Muscle of back (tissue), 13 donors: ENCODE measurements at places on chromosomes 16 and 17.
A peak's percentile ranks its signal among the peaks of the same experiment; 100 is the strongest.

GRCh38 chr17:40678902-40679522 is 14.0 kb upstream of the KRT222 start:
- DNase-seq: no peak

GRCh38 chr17:80649200-80649644 is 104.6 kb downstream of the RPTOR start:
- DNase-seq: no peak

- DNase-seq: no peak
These were observed 22.4 kb downstream of the GAA start for GRCh38 chr17:80123791-80124190.

DNA sequence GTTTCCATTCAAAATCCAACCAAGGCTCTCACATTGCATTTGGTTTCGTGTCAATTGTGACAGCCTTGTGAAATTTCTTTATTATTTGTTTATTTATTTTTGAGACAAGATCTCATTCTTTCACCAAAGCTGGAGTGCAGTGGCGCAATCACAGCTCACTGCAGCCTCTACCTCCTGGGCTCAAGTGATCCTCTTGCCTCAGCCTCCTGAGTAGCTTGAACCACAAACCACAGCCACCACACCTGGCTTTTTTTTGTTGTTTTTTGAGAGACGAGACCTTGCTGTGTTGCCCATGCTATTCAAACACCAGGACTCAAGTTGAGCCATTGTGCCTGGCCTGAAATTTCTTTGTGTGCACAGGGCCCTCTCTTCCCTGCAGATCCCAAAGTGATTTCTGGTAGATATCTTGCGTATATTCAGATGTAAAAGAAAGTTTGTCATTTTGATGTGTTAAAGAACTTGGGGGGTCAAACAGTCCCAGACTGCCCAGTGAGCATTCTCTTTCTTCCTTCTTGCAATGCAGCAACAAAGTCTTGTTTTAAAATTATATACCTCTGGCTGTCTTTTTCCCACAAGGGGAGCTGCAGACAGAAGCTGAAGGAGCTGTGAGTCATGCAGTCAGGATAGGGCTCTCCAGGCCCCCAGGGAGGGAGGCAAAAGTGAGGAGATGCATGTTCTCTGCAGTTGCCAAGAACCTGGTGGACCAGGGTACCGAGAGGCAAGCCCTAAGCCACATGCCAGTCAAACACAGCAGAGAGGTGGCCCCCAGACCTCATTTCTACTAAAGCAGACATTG is 15.5 kb upstream of the USP22 start:
- DNase-seq: no peak

GRCh38 chr17:38510421-38511149 is 82.3 kb downstream of the ARHGAP23 start:
- DNase-seq: peak; percentile 43

GRCh38 chr17:32143527-32143870 is 1.2 kb downstream of the RHOT1 start:
- no peak for DNase-seq

DNA sequence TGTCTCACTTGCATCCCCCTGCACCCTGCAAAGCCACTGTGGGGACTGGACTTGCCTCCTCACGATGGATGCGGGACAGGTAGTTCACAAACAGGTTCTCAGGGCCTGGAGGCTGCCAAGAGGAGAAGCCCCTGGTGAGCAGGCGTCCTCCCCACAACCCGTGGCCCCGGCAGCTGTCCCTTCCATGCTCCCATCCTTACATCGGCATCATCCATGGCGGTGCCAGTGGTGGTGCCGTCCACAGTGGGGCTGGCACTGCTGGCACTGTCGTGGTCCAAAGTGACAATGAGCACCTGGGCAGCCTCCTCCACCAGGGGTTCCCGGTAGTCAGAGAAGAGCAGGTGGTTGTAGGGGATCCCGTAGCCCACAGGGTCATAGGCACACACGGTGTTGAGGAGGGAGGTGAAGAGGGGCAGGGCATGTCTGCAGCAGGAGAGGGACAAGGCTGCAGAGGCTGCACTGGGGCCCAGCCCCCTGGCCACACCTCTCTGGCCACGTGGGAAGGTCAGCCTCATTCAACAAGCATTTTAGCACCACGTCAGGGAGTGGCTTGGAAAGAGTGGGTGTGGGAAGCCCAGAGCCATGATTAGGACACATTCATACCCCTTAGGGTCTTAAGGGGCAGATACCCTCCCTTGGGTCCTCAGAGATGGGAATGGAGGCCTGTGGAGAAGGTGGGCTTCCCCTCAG is 12.6 kb downstream of the HID1 start:
- no peak for DNase-seq

GRCh38 chr16:11356573-11357331 is 11.5 kb downstream of the RMI2 start:
- DNase-seq: peak; percentile 34

GRCh38 chr16:13634959-13635358 is 285.0 kb upstream of the ERCC4 start:
- no peak for DNase-seq

- DNase-seq: no peak
These were observed 40.5 kb upstream of the SKAP1 start for GRCh38 chr17:48470388-48471034.

DNA sequence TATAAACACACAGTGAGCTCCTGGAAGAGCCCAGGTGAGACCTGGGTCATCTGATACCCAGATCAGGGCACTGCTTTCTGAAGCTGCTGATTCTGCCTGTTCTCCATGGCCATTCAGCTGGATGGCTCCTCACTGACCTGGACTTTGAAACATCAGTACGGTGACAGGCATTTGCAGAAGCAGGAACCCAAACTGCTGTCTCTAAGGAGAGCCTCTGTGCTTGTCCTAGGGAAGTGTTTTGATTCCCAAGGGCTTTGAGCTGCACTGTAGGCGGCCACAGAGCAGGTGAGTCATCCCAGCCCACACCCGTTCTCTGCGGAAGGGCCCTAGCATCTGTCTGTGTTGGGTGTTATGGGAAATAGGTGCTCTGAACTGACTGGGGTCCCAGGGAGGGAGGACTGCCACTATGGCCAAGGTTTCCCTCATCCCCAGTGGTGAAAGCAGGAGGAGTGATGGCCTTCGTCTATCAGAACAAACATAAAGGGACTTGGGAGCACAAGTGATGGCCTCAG is 60.7 kb upstream of the ADCY9 start:
- DNase-seq: no peak

DNA sequence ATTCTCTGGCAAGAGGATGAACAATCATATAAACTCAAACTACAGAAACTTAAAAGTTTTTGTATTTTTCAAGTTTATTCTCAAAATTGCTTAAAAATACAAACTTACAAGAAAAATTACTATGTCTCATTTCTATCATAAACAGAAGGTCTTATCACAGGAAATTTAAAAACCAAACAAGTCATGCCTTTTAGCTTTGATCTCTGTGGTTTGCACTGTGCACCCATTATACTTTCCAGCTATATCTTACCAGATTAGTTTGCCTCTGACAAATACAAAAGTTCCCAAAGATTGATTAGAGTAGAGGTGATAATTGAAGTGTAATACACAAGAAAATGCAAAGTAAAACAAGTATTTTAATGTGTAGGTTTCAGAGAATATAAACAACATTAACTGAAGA is 117.4 kb downstream of the MYO1D start:
- DNase-seq: no peak

- DNase-seq: no peak
These were observed 9.2 kb downstream of the UBALD2 start for GRCh38 chr17:76274112-76274956.

DNA sequence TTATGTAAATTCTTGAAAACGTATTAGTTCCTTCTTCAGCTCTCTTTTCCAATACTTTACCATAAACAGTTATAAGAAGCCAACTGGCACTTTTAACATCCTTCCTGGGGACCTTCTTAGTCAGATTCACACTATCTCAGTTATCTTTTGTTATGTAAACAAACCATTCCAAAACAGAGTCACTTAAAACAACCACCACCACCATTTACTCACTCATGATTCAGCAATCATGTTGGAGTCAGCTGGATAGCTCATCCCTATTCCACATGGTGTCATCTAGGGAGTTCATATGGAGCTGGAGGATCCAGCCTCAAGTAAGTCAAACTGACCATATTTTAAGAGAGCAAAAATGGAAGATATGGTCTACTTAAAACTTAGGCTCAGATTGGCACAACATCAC is 240.3 kb upstream of the IRX3 start:
- DNase-seq: no peak

DNA sequence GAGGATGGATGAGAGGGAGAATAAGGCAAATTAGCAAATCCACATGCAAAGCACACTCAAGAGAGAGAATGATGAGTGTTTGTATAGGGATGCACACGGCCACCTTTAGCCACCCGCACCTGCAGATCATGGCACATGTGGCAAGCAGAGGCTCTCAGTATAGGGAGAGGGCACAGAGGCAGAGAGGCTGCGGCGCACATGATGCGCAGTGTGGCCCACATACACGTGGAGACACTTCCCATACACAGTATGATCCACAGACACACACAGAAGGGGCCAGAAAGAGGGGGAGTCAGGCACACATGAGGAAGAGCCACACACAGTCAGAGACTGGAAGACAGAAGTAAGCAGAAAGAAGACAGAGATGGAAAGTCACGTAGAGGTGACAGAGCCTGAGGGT is 6.5 kb upstream of the CHD3 start:
- no peak for DNase-seq

DNA sequence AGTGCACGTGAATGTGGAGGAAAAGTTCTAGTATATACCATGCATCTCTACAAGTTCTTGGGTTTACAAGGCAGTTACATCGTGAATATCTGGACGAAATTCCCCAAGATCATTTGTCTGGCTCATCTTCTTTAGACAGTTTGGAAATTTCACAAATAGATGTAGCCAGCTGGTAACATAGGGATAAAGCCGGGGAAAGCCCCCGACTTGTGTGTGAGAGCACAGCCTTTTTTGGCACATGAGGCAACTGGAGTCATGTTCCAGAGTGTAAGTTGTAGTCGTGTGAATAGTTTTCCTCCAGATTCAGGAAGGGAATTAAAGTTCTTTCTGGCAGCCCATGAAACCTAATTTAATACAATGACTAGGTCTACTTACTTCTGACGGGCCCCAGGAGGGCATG is 62.3 kb downstream of the MARCHF10 start:
- DNase-seq: peak; percentile 55

DNA sequence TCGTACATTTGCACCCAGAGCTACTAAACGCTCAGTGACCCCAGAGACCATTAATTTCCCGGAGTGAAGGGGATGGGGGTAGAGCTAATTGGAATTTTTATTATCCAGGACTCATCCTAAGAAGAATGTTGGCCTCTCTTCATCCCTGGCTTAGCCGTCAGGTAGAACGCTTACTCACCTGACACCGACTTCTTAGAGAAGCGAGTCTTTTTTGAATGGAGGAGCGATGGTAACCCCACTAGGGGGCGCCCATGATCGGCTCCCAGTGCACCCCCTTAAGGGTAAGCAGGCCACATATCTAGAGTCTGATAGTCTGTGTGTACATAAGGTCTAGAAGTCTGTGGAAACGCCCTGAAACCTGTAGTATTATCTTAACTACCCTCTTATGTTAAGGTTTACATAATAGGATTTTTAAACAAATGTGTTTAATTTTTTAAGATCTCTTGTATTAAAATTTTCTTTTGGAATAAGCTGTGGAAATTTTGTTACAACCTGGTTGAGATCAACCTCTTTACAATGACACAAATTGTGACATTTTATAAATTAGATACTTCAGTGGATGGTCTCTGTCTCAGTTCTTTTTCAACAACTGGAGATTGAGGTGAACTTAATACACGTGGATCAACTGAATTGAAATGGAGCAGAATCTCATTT is 229.8 kb downstream of the CPPED1 start:
- DNase-seq: no peak

- no peak for DNase-seq
These were observed 28.2 kb downstream of the ADAMTS18 start for GRCh38 chr16:77406680-77407079.

- DNase-seq: no peak
These were observed 8.2 kb upstream of the RSKR start for GRCh38 chr17:28622186-28622585.

GRCh38 chr16:73853968-73854367 is 442.6 kb upstream of the PSMD7 start:
- DNase-seq: no peak

DNA sequence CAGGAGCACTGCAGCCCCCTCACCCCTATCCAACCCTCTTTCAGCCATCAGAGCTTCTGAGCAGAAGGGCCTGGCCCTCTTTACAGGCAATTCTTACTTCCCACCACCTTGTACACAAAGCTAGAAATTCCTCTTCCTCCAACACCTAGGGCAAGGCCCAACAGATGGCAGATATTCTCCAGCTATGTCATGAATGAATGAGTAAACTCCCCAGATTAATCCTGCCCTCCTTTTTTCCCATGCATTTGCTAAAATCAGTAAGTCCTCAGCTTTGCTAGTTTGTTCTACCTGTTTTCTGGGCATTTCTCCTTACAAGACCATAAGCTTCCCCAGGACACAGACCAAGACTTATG is 20.4 kb upstream of the MRPS23 start:
- no peak for DNase-seq
